NCI-H510A treated with DMSO at 0.1 percent for 48 hours (cell line): ENCODE measurements at places on chromosomes 7 and 10.

DNA sequence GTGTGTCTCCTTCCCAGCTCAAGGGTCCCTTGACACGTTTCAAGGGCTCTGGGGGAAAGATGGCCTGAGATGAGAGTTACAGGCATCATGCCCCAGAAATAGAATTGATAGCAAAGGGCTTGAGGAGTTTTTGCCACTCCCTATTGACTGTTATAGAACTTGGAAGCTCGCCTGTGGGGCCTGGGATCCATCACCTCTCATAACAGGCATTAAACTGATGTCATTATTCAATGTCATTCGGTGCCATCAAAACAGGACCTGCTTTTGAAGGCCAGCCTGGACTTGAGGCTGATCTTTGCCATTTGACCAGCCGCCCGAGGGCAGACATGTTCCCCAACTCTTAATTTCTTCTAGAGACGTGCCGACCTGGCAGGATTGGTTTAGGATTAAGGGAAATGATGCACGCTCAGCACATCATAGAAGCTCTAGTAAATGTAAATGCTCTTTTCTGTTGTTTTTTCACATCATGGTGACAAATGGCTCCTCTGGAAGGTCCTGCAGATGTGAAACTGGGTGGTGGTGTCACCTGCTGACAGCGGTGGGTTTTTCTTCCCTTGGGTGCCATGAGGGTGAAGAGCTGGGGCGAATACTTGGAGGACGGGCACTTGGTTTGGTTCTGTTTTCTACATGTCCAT lies 16.7 kb upstream of the KLF6 start:
- DNase-seq = no peak

DNA sequence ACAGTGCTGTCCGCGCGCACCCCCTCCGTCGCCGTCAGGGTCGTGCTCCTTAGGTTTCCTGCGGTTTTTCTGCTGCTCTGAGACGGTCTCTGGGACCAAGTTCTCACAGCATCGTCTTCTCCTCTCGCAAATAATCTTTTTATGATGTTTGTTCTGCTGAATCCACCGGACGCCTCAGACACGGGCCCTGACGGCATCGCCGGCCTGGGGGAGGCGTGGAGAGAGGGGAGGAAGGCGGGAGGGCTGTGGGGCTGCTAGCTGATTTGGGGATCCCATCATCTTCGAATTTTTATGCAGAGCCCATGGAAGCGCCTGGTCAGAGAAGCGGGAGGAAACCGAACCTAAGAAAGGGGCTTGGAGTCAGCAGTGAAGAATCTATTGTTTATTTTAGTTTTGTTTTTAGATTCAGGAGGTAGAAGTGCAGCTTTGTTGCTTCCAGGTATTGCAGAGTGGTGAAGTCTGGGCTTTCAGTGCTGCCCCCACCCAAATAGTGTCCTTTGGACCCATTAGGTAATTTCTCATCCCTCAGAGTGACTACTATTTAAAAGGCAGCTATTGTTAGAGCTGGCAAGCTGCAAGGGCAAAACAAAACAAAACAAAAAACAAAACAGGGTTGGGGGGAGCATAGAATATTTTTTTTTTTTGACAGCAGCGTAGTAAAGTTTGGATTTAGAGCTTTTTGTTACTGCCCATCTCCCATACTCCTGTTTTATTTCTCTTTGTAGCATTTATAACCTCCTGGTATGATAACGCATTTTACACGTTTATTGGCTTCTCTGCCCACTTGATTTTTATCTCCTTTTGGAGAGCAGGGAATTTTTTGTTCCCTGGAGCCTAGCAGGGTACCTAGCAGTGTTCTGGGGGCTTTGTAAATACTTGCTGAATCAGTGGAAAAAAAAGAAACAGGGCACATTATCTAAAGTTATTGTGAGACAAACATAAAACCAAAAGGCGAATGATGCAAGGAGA lies 92.6 kb downstream of the SPAG6 start:
- peak; percentile 35 for DNase-seq

- no peak for DNase-seq
Observed at GRCh38 chr10:92742331-92743228, 52.8 kb downstream of the HHEX start.

- DNase-seq = no peak
Observed at GRCh38 chr7:147885869-147886268, 704.7 kb upstream of the C7orf33 start.

- no peak for DNase-seq
Observed at GRCh38 chr10:124614003-124614659, 130.0 kb downstream of the FAM53B start.

- DNase-seq = no peak
Observed at GRCh38 chr7:148031019-148031418, 559.5 kb upstream of the C7orf33 start.

- no peak for DNase-seq
Observed at GRCh38 chr10:73991884-73992245, 6.1 kb upstream of the VCL start.

DNA sequence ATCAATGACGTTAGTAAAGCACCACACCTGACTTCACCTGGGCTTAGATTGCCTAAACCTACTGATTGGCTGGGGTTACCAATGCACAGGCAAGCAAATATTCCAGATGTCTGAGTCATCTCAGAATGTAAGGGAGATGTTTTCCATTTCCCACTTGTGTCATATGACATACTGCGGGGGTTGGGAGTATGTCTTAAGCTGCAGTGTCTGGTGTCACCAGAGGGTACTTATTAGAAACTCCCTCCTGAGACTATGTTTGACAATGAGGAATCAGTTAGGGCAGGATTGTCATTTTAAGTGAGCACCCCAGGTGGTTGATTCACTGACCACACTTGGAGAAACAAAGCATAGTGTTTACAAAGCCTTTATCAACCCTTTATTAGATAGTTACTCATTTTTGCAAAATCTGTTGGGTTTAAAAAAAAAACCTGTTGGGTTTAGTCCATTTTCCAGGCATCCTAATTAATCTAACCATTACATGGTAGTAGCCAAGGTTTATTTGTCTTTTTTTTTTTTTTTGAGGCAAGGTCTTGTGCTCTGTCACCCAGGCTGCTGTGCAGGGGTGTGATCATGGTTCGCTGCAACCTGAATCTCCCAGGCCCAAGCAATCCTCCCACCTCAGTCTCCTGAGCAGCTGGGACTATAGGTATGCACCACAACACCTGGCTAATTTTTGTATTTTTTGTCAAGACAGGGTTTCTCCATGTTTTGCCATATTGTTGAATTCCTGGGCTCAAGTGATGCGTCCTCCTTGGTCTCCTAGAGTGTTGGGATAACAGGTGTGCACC lies 72.5 kb downstream of the CDK6 start:
- peak; percentile 26 for DNase-seq

- no peak for DNase-seq
Observed at GRCh38 chr10:49534670-49535381, 4.1 kb downstream of the ERCC6 start.
